ENCODE measurements at places on chromosomes 4 and X. TPM values are rescaled to one million over a fixed set of nuclear protein-coding genes. Genes with fewer than 3 reads are reported as not detected.
A peak's percentile ranks its signal among the peaks of the same experiment; 100 is the strongest.

CDKL2 gene
- total RNA-seq: 3.7 TPM

- no peak for DNase-seq
These were observed 147.4 kb upstream of the GATB start for GRCh38 chr4:151908201-151908600.

DNA sequence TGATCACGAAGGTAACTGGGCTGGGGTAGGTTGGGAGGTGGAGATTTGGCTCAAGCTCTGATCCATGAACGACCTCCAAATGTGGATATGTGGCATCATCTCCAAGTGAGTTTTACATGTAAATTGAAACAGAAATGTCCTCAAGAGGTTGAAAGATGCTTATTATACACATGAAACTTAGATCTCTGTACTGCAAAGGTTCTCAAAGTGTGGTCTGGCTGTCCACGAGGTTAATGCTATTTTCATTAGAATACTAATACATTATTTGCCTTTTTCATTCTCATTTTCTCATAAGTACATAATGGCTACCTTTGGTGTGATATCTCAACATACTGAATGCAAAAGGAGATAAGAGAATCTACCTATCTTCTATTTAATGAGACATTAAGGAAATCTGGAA, 198.2 kb downstream of the RASL11B start:
- DNase-seq: no peak

DNA sequence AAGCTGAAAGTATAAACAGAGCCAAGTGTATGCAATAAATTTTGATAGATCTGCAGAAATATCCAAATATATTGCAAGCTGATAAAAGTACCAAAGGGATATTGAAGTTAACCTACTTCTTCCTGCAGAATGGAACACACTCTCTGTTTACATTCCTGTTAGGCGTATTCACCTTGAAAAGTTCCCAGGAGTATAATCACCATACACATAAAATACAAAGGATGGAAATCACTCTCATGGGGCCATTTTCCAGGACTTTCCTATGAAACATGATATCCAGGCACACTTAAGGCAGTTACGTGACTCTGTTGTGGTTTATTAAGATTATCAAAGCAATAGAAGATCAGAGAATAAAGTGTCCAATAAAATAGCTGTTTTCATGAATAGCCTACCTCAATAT, 1142.3 kb downstream of the NLGN4X start:
- DNase-seq: no peak

DNA sequence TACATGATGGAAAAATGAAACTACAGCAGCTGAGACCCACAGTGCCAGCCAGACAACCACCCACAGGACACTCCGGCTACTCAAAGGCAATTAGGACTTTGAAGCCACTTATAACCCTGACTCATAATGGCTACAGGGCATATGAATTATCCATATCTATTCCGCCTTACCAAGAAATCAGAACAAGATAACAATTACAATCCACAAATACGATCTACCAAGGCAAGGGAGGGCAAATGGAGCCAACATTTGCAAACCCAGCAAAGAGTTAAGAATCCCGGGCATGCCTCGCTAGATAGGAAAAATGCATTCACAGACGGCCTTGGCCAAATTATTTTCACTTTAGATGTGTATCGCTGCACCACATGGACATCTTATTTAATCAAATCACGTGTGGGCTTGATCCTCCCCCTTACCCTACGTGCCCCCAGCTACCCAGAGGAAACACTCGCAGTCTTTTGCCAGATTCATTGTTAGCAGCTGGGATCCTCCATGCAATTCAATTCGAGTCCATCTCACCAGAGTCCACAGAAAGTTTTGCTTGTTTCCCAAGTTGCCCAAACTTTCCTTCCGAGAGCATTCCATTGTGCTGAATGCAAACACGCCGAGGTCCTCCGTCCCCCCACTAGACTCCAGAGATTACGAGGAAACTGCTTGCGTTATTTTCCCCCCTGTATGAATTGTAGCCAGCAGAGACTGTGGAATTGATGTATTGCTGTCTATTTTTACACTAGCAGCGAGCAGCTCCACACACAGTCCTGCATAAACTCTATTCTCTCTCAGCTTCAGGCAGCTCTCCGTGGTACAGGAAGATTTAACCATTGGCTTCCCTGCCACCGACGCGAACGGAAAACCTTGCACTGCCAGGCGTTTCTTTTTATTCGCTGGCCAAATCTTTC, 1.2 kb downstream of the PPARGC1A start:
- no peak for DNase-seq

DNA sequence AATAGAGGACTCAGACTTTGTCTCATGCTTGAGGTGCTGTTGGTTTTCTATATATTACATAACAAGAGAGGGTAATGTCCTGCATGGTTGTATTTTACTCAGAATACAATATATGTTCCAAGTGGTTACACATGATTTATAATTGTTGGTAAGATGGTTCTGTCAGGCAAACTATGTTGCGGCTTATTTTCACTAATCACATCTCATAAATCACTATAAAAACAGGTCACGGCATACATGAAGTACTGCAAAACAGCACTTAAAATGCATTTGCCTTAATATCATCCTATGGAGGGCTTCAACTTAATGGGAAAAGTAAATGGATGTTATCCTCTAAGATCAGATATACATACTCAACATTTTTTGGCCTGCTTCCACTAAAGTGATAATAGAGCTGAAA, 246.0 kb upstream of the ARSJ start:
- no peak for DNase-seq

- DNase-seq: no peak
These were observed 542 bp downstream of the RNF150 start for GRCh38 chr4:141132709-141133145.

GRCh38 chr4:11402192-11402591, 26.5 kb downstream of the HS3ST1 start:
- DNase-seq: no peak

TRIM75 gene
- not detected for total RNA-seq

DNA sequence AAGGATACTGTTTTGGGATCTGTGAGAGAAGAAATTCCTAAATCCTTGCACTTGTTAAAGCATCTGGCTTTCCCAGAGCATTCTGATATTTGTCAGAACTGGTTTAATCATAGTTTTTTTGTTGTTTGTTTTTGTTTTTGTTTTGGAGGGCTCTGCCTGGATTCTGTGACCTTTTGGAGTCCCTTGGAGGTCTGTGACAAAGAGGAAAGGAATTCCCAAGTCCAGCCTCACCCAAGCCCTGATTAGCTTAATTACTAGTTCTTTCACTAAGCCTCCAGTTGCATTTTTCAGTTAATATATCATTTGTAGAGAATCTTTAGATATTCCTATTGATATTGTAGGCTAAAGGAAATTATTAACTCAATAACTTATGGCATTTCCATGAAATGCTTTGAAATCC, 711 bp downstream of the ACE2 start:
- no peak for DNase-seq

GRCh38 chrX:129549124-129549523, 9.1 kb downstream of the OCRL start:
- no peak for DNase-seq

DNA sequence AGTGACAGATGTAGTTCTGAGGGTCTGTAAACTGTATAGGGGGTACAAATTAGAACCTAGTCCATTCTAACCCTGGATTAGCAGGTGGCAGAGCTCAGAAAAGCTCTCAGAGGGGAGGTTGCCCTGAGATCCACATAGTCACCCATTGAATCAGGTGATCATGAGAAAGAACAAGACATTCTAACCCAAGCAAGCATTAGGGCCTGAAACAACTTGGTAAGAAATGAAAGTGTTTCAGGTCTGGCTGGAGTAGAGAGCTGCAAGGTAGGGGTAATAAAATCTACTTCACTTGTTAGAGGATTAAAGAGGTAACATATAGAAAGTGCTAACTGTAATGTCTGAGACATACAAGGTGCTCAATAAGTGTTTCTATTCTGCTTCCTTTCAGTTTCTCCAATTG, 8.8 kb upstream of the BMP2K start:
- no peak for DNase-seq

EXOC1L gene
- not detected for total RNA-seq

DNA sequence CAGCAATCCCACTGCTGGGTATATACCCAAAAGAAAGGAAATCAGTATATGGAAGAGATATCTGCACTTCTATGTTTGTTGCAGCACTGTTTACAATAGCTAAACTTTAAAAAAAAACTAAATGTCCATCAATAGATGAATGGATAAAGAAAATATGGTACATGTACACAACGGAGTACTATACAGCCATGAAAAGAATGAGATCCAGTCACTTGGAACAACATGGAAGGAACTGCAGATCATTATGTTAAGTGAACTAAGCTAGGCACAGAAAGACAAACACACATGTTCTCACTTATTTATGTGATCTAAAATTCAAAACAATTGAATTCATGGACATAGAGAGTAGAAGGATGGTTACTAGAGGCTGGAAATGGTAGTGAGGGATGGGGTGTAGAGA, 400.7 kb downstream of the ZNF674 start:
- DNase-seq: no peak

GRCh38 chr4:137343221-137343620, 189.1 kb downstream of the PCDH18 start:
- no peak for DNase-seq

DNA sequence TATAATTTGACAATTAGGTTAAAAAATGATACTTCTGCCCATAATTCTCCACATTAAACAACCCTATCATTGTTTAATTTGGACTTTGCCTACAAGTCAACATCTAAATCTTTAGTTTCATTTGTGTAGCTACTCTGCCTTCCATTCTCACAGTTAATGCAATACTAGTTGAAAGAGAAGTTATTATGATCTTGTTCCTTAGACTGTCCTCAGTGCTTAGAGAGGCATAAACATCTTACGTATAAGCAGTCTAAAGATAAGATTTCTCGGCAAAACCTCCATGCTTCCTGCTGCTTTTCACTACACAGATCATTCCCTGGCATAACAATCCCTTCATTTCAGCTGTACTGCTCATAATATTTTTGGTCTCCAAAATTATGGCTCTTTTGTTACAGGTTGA, 105.1 kb upstream of the CAMK2D start:
- DNase-seq: no peak

HAND2 gene
- 0.33 TPM for total RNA-seq

DNA sequence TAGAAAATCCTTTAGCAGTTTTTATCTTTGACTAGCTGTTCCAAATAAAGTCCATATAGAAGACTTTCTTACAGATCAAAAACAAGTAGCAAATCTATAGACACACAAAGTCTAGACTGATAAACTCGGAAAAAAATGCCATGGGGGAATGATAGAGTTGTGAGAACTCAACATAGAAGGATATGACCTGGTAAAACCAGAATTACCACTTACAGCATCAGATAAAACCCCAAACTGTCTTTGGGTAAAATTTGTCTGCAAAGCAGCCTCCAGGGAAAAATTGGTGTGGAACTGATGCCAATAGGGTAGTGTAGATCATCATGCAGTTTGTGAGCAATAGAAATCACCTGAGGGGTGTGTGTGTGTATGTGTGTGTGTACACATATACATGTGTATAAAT, 579.1 kb downstream of the SPOCK3 start:
- no peak for DNase-seq

CXCL13 gene
- total RNA-seq: 0.55 TPM

RAB9B gene
- total RNA-seq: 1.0 TPM

DNA sequence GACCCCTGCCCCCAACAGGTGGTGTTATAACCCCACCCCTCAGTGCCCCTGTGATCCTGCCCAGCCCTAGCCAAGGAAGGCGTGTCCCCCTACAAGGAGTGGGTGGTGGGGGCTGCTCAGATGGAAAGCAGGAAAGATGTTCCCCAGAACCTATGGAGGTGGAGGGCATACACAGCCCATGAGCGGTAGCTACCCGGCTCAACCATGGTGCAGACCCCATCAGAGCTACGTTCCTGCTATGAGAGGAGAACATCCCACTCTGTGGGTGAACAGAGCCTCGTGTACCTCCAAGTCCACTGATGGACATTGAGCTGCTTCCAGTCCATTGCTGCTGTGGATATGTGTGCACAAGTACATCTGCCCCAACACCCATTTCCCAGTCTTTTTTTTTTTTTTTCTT, 71.1 kb downstream of the SHOX start:
- no peak for DNase-seq

COPS4 gene
- total RNA-seq: 42.5 TPM

- no peak for DNase-seq
These were observed 16.8 kb downstream of the CCDC149 start for GRCh38 chr4:24896056-24896455.

GRCh38 chr4:145868637-145869409, 69.8 kb downstream of the ZNF827 start:
- DNase-seq: no peak

DNA sequence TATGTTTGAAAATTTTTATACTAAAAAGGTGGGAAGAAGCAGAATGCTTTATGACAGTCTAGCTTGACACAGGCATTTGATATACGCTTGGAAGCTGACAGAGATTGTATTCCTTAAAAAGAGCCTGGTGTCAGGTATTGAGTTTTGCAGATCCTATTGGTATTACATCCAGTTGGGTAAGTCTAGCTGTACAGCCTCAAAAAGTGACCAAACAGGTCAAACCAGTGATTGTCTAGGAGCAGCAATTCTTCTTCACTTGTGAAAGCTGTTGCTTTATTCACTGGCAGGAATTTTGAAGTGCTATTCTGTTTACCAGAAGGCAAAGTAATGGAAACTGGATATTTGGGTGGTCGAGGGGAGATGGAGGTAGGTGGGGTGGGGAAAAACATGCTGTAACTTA, 77.5 kb downstream of the UCHL1 start:
- DNase-seq: peak; percentile 54

DNA sequence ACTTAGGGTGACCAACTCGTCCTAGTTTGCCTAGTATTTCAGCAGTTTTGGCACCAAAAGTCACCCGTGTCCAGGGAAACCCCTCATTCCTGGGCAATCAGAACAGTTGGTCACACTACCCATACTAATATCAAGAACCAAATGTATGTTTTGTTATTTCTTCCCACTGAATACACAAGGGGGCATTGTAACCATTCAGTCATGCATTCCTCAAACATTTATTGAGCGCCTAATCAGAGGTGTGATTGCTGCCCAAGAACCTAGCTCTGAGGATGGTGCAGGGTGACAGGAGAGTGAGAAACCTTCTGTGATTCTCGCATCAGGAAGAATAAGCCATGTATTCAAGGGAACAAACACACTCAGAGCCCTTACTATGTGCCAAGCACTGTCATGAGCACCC, 69.8 kb upstream of the RAI2 start:
- no peak for DNase-seq

DNA sequence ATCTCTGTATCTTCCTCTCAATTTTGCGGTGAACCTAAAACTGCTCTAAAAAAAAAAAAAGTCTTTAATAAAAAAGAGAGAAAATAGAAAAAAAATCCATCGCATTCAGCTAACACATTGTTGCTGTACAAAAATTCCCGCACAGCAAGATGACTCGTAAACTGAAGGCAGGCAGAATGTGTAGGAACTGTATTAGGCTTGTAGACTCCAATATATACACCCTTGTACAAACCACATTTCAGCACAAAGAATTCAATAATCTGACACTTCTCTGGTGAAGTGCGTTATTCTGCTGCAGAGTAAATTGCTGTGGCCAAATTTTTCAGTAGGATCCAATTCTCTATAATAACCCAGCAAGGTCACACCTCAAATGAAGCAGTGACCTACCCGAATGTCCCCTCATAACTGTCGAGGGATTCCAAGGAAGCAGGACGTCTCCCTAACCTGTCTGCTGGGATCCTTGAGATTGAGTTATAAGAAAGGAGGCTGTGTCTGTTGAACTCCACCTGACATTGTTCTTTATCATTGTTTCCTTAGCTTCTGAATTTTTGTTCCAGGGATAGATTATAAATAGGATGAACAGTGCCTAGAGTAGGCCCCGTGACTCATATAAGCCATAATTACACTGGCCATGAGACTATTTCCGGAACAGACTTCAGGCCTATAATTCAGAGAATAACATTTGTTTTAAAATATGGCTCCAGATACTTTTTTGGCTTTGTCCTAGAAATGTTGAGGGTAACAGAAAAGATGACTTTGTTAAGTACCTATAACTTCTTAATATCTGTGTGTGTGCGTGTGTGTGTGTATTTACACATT, 348.3 kb downstream of the PCDH7 start:
- no peak for DNase-seq

PGRMC2 gene
- 55.0 TPM for total RNA-seq
